Activated CD8-positive, alpha-beta memory T cell treated with anti-CD3 and anti-CD28 coated beads for 4 hours (primary cell): ENCODE measurements at places on chromosomes 16 and 17.

DNA sequence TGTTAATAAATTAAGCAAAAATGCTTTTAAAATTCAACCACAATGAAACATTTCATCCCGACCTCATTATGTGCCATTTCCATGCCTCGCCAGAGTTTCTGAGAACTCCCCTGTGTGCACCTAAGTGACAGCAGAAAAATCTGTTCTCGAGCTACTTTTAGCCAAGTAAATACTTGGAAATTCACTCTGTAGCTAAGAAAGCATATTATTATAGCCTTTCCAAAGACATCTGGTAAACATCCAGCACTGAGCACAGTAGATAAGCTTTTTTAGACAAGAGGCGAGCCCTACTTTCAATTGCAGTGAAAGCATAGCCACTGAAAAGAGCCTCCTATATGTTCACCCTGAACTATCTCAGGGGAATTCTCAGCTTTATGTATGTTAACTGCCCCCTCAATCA, 242.8 kb upstream of the PSMD7 start:
- DNase-seq: no peak

GRCh38 chr17:83203073-83203471, 123.7 kb downstream of the METRNL start:
- DNase-seq: no peak

DNA sequence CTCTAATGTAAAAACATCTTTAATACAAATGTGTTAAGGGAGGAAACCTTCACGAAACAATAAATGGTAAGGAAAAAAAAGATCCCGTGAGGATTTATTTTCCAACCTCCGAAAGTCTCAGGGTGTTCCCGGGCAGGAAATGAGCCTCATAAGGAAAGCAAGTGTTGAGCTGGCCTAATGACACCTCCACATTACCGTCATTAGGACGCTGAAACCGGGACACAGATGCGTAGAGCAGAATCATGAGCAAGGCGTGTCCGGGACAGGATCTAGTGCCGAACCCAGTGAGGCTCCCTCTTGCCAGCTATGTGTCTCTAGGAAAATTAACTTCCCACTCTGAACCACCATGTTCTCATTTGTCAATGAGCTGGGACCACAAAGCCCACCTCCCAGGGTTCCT, 22.7 kb upstream of the CYTH1 start:
- no peak for DNase-seq

GRCh38 chr16:74825016-74825415, 50.4 kb upstream of the FA2H start:
- no peak for DNase-seq

DNA sequence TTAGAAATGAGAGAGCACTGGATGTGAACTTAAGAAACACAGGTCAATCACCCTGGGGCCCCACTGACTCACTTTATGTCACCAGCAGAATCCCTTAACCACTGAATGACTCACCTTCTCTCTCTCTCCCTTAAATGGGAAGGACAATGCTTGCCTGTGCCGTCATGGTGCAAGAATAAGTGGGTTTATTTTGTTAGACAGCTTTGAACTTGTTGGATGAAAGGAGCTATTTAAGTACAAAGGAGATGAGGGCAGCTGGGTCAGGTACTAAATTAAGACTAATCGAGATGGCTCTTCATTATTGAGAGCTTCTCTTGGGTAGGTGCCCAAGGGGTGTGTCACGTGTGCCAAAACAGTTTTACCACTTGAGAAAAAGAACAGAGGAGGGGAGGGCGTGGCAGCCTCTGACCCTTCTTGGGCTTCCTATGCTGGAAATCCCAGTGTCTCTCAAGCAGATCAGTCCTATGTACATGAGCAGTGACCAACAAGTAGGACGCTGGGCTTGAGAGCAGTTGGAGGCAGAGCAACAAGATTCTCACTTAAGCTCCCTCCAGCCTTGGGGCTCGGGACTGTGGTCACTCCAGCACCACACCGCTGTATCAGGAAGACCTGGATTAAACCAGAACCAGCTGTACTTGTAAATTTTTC, 6.7 kb upstream of the KRT31 start:
- DNase-seq: peak; percentile 4

DNA sequence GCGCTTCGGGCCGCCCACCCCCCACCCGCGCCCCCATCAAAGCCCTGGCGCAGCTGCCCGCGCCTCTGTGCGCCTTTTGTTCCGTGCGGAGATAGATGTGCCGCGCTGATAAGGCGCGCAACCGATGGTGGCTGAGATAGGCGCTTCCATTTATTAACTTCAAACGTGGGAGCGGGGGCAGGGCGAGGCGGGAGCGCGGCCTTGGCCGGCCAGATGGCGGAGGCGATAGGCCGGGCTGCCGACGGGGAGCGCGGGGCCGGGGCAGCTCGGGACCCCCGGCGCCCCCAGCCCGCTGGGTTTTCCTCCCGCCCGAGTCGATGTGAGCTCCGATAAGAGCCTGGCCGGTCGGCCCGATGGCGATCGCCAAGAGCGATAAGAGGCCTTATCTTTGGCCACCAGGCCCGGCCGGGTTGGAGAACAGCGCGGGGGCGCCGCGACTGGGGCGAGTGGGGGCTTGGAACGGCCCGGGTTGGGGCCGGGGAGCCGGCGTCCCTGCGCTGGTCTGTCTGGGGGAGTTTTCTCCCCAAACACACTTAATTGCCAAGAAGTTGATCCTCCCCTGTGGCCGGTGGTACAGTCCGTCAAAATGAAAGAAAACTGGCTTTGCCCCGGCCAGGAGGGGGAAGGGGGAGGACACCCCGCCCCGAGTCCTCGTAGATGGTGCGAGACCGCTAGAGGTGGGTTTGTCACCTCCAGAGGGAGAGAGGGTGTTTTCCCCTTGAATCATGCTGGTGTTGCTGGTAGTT, 2.7 kb downstream of the ZFPM1 start:
- peak; percentile 73 for DNase-seq

- no peak for DNase-seq
Observed at GRCh38 chr16:67939507-67940445, 3.1 kb upstream of the PSMB10 start.

GRCh38 chr17:13885953-13886889, 183.1 kb upstream of the COX10 start:
- DNase-seq: no peak

DNA sequence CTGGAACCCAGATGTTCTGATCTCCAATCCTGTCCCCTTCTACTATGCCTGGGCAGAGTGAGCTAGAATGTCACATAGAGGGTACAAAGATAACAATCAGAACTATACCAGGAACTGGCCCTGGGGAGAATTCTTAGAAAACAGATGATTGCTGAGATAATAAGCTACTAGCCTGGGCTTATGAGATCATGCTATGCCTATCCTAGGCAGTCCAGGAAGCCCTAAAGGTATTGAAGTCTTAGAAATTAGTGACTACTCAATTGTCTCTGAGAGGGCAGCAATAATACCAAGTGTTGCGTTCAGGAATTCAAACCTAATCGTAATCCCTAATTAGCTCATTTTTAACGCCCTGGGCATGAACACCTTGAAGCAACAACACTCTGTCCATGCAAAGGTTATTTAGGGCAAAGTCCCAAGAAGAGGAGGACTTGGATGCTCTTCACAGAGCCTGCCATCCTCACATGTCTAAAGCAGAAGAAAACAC, 77.1 kb downstream of the MMD start:
- DNase-seq: no peak

GRCh38 chr16:82955741-82956348, 329.1 kb downstream of the CDH13 start:
- DNase-seq: no peak

- DNase-seq: no peak
Observed at GRCh38 chr16:78196502-78196901, 97.0 kb downstream of the WWOX start.

DNA sequence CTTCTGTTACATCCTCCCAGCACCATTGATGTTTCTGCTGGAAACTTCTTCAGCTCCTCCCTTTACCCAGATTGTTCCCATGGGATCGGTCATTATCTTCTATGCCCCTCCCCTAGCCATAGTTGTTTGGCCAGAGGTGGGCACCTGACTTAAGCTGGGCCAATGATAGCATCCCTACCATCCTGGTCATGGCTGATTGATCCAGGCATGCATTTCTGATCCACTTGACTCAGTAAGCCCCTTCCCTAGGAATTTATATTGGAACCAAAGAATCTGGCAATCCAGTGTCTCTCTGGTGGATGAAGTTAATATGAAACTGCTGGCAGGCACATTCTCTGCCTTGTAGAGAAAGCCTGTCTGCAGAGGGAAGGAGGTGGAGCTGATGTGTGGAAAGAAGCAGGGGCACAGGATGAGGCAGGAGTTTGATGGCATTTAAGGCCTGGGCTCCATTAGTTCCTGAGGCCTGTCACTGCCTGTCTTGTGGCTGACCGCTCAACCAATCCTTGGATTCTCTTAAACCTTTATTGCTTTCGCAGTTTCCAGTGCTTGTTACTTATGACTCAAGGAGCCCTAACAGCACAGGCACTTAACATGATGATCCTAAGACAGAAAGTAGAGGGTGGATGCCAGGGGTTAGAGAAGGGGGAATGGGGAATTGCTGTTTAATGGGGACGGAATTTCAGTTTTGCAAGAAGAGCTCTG, 152.4 kb downstream of the ABCC12 start:
- DNase-seq: no peak

GRCh38 chr17:3730881-3731429, 7.3 kb downstream of the HASPIN start:
- no peak for DNase-seq

GRCh38 chr16:84535851-84536250, 31.4 kb upstream of the MEAK7 start:
- no peak for DNase-seq

DNA sequence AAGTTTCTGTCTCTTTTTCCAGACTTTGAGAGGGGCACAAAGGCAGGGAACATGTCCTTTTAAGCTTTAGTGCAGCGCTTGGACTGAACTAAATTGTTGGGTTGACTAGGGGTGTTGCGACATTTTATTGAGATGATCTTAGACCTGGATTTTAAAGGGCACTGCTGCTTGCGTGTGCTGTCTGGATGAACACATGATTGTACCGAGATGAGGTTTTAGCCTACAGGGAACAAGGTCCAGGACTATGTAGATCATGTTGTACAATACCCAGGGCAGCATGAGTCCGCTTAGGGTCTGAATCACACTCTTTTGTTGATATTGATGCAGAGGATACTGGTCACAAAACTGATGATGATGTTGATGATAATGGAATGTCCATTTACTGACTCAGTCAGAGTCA, 5.2 kb upstream of the RGS9 start:
- no peak for DNase-seq

GRCh38 chr17:80671039-80671824, 126.6 kb downstream of the RPTOR start:
- DNase-seq: no peak

- DNase-seq: no peak
Observed at GRCh38 chr16:11390573-11391495, 45.6 kb downstream of the RMI2 start.

GRCh38 chr16:85567935-85568334, 45.2 kb upstream of the GSE1 start:
- no peak for DNase-seq

DNA sequence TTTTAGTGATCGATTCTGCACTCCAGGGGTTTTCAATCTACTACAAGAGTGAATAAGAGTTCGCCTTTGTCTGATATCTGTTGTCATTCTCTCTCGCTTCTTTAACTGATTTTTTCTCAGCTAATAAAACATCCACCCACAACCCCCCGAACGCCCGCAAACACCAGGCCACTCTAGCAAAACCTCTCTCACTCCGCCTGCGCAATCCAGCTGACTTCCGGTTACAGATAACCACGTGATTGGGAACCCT, 338 bp upstream of the RPL19 start:
- peak; percentile 78 for DNase-seq

GRCh38 chr17:73641826-73642600, 2.2 kb downstream of the SDK2 start:
- DNase-seq: no peak

DNA sequence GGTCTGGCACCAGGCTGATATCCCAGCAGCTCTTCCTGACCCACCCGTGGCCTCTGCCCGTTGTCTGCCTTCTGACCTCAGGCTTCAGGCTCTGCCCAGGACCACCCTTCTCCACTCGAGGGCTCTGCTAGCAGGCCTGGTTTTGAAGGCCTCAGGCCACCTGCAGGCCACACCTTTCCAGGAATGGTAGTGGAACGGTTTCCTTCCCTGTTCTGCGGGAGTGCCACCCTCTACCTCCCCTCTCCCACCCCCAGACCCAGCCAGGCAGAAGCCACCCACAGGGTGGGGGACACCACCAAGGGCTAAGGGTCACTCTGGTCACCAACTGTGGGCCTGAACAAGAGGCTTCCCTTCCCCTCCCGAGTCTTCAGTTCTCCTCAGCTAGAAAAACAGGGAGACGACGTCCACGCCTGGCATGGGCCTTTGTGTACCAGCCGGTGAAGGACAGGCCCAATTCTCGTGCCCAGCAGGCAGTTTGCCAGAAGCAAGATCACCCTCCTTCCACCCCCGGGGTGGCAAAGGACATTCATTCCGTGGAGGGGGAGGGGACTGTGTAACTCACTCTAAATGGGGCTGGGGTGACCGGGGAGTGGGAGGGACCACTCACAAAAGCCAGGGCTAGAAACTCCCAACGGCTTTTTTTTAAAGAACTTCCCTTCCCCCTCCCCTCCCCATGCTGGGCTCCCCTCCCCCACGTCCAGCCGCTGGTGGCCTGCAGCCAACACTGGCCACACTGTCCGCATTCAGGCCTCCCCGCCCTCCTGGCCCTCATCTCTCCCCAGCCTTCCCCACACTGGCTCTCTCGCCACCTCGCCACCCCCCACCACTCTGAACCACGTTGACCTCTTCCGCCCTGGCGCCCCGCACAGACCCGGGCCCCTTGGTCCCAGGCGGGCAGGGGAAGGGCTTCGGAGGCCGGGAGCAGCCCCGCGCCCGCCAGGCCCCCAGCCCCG, 7.7 kb downstream of the CBX4 start:
- DNase-seq: no peak

DNA sequence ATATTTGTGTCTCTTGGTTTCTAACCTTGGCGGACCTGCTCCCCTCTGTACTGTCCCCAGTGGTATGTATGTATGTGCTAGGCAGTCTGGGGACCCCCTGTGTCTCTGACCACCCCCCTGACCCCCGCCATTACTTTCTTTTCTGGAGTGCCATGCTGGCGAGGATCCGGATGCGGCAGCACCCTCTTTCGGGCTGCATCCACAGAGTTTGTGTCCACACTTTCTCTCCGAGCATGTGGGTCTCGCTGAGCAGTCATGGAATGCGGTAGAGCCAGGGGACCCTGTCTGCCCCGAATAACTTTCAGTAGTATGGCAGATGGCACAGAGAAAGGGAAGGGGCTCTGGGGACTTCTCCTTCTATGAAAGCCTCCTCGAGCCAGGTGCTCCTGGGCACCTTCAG, 17.0 kb downstream of the KCTD2 start:
- no peak for DNase-seq

- DNase-seq: no peak
Observed at GRCh38 chr17:11943759-11944347, 53.4 kb downstream of the ZNF18 start.

- DNase-seq: no peak
Observed at GRCh38 chr17:17506181-17506741, 10.1 kb upstream of the RASD1 start.

- DNase-seq: no peak
Observed at GRCh38 chr17:44785921-44786320, 27.1 kb downstream of the ADAM11 start.

GRCh38 chr17:2025622-2026309, 632 bp upstream of the RTN4RL1 start:
- no peak for DNase-seq

- DNase-seq: no peak
Observed at GRCh38 chr17:34519282-34519681, 60.1 kb upstream of the TMEM132E start.

GRCh38 chr16:85391769-85392583, 221.1 kb upstream of the GSE1 start:
- no peak for DNase-seq
